ENCODE measurements at places on chromosomes 4 and X.

DNA sequence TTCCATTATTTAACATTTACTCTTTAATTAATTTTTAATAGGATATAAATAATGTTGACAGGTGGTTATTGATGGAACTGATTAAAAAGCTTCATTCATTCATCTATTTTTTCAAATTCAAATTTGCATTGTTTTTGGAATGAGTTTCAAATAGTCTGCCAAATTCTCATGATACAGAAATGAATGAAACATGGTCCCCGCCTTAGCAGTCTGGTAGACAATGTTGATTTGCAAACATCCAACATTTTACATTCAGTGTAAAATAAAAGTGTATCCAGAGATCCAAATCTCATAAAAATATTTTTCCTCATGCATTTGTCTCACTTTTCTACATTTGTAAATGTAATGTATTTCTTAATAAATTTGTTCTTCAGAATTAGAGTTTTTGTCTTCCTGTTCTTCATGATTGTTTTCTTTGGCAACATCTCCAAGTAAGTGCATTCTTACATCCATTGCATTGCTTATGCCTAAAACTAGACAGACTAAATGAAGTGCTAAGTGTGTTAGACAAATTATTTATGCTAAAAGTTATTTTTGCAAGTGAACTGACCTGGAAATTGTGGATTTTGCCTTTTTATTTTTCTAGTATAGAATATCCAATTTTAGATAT is 142.3 kb downstream of the PCDH18 start:
- no peak overlapping the region for H3K4me3 ChIP-seq
- H3K27ac ChIP-seq = no peak overlapping the region
- no peaks in the 10 kb centered on the region for H3K36me3 ChIP-seq
- H3K27me3 ChIP-seq = no peaks in the 10 kb centered on the region
- no peak for DNase-seq

DNA sequence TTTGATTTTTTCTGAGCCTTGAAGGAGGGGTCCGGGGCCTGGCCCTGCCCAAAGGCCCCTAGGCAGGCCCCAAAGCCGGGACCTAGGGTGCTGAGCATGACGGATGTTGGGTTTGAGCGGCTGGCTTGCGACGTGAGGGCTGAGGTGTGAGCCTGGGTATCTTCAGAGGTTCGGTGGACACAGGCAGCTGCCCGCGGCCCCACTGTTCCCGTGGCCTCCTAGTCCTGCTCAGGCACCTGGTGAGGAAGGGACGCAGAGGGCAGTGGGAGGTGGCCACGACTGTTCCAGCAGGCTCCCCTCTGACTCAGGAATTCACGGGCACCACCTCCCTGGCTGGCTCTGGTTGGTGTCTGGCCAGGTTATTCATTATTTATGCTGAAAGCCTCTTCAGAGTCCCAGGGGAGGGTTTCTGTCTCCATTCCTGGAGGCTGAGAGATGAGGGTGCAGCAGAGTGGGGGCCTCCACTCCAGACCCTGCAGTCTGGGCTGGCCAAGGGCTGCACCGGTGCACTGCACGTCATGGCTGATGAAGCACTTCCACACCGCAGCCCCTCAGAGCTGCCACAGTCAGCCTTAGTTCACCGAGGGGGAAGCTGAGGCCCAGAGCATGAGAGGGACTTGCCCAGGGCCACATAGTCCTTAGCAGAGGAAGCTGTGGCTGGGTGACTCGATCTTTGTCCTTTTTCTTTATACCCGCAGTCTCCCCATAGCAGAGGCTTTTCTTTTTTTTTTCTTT is 2.2 kb downstream of the MSANTD1 start:
- H3K36me3 ChIP-seq = peaks cover 3% of the 10 kb centered on the region
- no peak overlapping the region for H3K27ac ChIP-seq
- DNase-seq = no peak
- no peaks in the 10 kb centered on the region for H3K4me1 ChIP-seq

- no peak overlapping the region for H3K4me3 ChIP-seq
- no peak for DNase-seq
- H3K27ac ChIP-seq = no peak overlapping the region
- H3K27me3 ChIP-seq = no peaks in the 10 kb centered on the region
Measured at GRCh38 chr4:1614502-1614853, 69.6 kb downstream of the FAM53A start.

DNA sequence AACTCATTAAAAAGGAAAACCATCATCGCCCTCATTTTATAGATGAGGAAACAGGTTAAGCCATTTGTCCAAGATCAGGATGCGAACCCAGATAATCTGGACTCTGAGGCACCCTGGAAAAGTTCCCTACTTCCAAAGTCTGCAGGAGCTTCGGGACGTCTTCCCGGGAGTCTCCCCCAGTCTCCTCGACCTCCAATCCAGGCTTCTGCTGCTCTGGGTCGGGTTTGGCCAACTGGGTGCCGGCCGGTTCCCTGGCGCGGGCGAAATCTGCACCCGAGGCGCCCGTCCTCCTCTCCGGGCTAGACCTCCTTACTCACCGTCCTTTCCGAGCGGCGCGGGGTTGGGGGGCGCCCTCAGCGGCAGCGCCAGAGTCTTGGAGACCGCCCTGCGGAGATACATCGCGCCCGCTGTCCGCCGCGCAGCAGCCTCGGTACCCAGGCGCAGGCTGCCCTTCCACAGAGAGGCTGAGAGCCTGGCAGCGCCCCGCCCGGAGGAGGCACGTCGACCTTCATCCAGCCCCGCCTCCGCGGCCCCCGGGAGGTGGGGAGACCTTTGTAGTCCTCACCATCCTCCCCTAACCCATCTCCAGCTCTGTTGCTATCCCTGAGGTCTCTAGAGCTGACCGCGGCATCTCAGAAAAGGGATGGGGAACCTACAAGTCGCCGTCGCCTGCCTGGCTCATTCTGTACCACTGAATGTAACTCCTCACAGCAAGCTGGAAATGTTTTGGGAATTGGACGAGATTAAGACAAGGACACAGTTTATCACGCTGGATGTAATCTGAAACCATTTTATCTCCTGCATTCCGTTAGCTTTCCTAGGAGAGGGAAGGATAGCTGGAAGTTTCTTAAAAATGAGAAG is at the start of gene MGARP:
Gene MGARP, minus strand, starts transcription at position 466 of the 861 bp plus-strand sequence. Its CDS starts 67 bp downstream, at position 399.
- DNase-seq = peak; percentile 60
- peaks cover 50% of the 10 kb centered on the region for H3K27me3 ChIP-seq
- no peak within 1 kb of the TSS for H3K27ac ChIP-seq
- peaks cover 17% of the 10 kb centered on the region for H3K4me1 ChIP-seq
- peaks cover 7% of the 10 kb centered on the region for H3K36me3 ChIP-seq

- H3K36me3 ChIP-seq = peaks cover 2% of the 10 kb centered on the region
- peaks cover 12% of the 10 kb centered on the region for H3K27me3 ChIP-seq
- peaks cover 43% of the 10 kb centered on the region for H3K4me1 ChIP-seq
Measured at GRCh38 chrX:139924696-139925095, 8.2 kb downstream of the ATP11C start.

DNA sequence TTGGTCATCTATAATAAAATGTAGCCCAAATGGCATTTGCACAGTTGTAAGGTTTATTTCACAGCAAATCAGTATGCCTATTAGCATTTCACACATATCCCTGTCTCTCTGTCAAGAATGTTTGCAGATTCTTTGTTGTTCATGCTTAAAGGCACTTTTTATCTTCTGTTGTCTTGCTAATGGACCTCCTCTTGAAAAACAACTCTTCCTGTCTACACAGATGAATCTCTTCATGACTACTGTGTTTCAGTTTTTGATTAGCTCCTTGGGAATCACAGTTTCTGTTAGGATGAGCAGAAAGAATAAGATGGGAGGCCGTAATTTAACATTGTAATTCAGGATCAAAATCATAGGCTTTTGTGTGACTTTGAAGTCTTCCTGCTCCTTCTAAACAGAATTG is 35.5 kb upstream of the SLC4A4 start:
- H3K4me1 ChIP-seq = no peaks in the 10 kb centered on the region
- no peak overlapping the region for H3K27ac ChIP-seq
- no peak overlapping the region for H3K4me3 ChIP-seq
- no peaks in the 10 kb centered on the region for H3K36me3 ChIP-seq

- no peak for DNase-seq
- peaks cover 19% of the 10 kb centered on the region for H3K27me3 ChIP-seq
- H3K4me3 ChIP-seq = no peak overlapping the region
- H3K4me1 ChIP-seq = no peaks in the 10 kb centered on the region
Measured at GRCh38 chr4:7285244-7286094, 93.1 kb downstream of the SORCS2 start.

GRCh38 chrX:42954880-42955279 is 176.9 kb upstream of the PPP1R2C start:
- no peak overlapping the region for H3K4me3 ChIP-seq
- H3K36me3 ChIP-seq = peaks cover 5% of the 10 kb centered on the region
- no peak overlapping the region for H3K27ac ChIP-seq
- H3K27me3 ChIP-seq = no peaks in the 10 kb centered on the region
- H3K4me1 ChIP-seq = peaks cover 39% of the 10 kb centered on the region

- peaks cover 26% of the 10 kb centered on the region for H3K36me3 ChIP-seq
- H3K27me3 ChIP-seq = no peaks in the 10 kb centered on the region
- H3K4me1 ChIP-seq = no peaks in the 10 kb centered on the region
- no peak overlapping the region for H3K27ac ChIP-seq
Measured at GRCh38 chr4:102663073-102663472, 97.7 kb downstream of the MANBA start.

DNA sequence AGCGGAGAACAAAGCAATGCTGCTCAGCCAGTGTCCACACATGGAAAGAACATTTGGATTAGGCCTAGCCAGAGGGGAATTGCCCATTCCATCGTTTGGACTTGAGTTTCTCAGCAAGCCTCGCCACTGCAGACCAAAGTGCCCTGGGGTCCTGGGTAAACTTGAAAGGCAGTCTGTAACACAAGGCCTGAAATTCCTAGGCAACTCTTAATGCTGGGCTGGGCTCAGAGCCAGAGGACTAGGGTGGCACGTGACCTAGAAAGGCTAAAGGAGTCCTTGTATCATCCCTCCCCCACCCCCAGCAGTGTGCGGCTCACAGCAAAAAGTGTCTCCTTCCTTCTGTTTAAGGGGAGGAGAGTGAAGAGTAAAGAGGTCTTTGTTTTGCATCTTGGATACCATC is 210.4 kb upstream of the ARX start:
- H3K4me3 ChIP-seq = no peak overlapping the region
- no peaks in the 10 kb centered on the region for H3K36me3 ChIP-seq
- no peak overlapping the region for H3K27ac ChIP-seq
- peaks cover 38% of the 10 kb centered on the region for H3K27me3 ChIP-seq
- DNase-seq = no peak

DNA sequence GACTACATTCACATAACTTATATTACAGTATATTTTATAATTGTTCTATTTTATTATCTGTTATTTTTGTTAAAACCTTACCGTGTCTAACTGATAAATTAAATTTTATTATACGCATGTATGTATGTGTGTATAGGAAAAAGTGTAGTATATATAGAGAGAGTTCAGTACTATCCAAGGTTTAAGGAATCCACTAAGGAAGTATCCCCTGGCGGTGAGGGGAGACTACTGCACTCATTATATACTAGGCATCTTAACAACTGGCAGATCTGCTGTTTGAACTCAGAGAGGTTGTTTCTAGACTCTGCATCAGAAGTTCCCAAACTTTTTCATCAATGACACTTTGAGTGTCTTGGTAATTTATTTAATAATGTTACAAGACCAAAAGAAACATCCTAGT is 70.9 kb downstream of the NDST4 start:
- H3K27ac ChIP-seq = no peak overlapping the region
- no peak for DNase-seq
- H3K27me3 ChIP-seq = no peaks in the 10 kb centered on the region
- no peaks in the 10 kb centered on the region for H3K4me1 ChIP-seq
- H3K4me3 ChIP-seq = no peak overlapping the region
- no peaks in the 10 kb centered on the region for H3K36me3 ChIP-seq

GRCh38 chr4:1554876-1555265 is 129.2 kb downstream of the FAM53A start:
- no peak for DNase-seq
- no peak overlapping the region for H3K27ac ChIP-seq
- no peak overlapping the region for H3K4me3 ChIP-seq
- H3K4me1 ChIP-seq = no peaks in the 10 kb centered on the region
- peaks cover 15% of the 10 kb centered on the region for H3K27me3 ChIP-seq

DNA sequence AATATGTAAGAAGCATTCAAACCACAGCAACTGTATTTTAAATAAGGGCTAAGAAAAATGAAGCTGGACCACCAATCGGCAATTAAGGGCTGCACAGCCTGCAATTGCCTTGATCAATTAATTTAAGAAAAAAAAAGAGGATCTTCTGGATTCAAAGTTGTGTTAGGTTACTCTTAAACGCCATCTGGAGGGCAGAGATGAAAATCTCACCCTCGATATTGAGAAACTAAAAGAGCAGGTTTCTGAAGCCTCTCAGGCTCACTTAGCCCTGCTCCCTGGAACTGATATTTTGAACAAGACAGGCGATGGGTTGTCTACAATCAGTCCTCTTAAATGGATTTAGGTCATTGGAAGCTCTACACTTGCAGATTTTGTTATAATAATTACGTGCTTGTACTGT is 579.4 kb downstream of the GRXCR1 start:
- H3K27ac ChIP-seq = no peak overlapping the region
- no peak for DNase-seq
- H3K4me1 ChIP-seq = no peaks in the 10 kb centered on the region
- H3K27me3 ChIP-seq = no peaks in the 10 kb centered on the region
- H3K36me3 ChIP-seq = no peaks in the 10 kb centered on the region

GRCh38 chr4:43754566-43754965 is 694.0 kb downstream of the KCTD8 start:
- no peak overlapping the region for H3K27ac ChIP-seq
- H3K4me1 ChIP-seq = no peaks in the 10 kb centered on the region
- no peak overlapping the region for H3K4me3 ChIP-seq
- H3K27me3 ChIP-seq = no peaks in the 10 kb centered on the region
- no peaks in the 10 kb centered on the region for H3K36me3 ChIP-seq

- H3K4me1 ChIP-seq = no peaks in the 10 kb centered on the region
- no peak overlapping the region for H3K27ac ChIP-seq
Measured at GRCh38 chrX:97096385-97096784, 212.7 kb downstream of the RPA4 start.

GRCh38 chrX:49172280-49172780 is 632 bp downstream of the PLP2 start:
- peak overlapping the region; percentile 88 for H3K4me3 ChIP-seq
- H3K27me3 ChIP-seq = no peaks in the 10 kb centered on the region
- peak overlapping the region; percentile 94 for H3K27ac ChIP-seq
- peak; percentile 81 for DNase-seq
- H3K36me3 ChIP-seq = peaks cover 49% of the 10 kb centered on the region
- peaks cover 41% of the 10 kb centered on the region for H3K4me1 ChIP-seq

- no peak overlapping the region for H3K4me3 ChIP-seq
- H3K4me1 ChIP-seq = peaks cover 8% of the 10 kb centered on the region
- peaks cover 50% of the 10 kb centered on the region for H3K36me3 ChIP-seq
- H3K27me3 ChIP-seq = no peaks in the 10 kb centered on the region
- H3K27ac ChIP-seq = no peak overlapping the region
Measured at GRCh38 chr4:4560642-4561041, 18.8 kb upstream of the STX18 start.

GRCh38 chr4:176376032-176376614 is 56.4 kb downstream of the SPCS3 start:
- no peak for DNase-seq
- H3K4me1 ChIP-seq = no peaks in the 10 kb centered on the region
- H3K36me3 ChIP-seq = no peaks in the 10 kb centered on the region
- H3K4me3 ChIP-seq = no peak overlapping the region
- peaks cover 6% of the 10 kb centered on the region for H3K27me3 ChIP-seq
- no peak overlapping the region for H3K27ac ChIP-seq

- no peak for DNase-seq
- H3K4me3 ChIP-seq = no peak overlapping the region
- no peak overlapping the region for H3K27ac ChIP-seq
- H3K4me1 ChIP-seq = no peaks in the 10 kb centered on the region
- peaks cover 9% of the 10 kb centered on the region for H3K27me3 ChIP-seq
Measured at GRCh38 chr4:17173300-17173699, 274.9 kb upstream of the LDB2 start.

- H3K4me1 ChIP-seq = peaks cover 66% of the 10 kb centered on the region
- no peaks in the 10 kb centered on the region for H3K36me3 ChIP-seq
- H3K27ac ChIP-seq = no peak overlapping the region
- no peak for DNase-seq
Measured at GRCh38 chr4:153428941-153429475, 37.2 kb upstream of the TMEM131L start.

Measured in activated T-cell treated with anti-CD3 and anti-CD28 coated beads, Interleukin-2, amount 50 U/mL, for 24 hours (primary cell).